Stimulated activated CD8-positive, alpha-beta memory T cell treated with anti-CD3 and anti-CD28 coated beads, Interleukin-4, amount 100 ng/mL, for 1 hour (primary cell): ENCODE measurements at places on chromosomes 7 and 10.

DNA sequence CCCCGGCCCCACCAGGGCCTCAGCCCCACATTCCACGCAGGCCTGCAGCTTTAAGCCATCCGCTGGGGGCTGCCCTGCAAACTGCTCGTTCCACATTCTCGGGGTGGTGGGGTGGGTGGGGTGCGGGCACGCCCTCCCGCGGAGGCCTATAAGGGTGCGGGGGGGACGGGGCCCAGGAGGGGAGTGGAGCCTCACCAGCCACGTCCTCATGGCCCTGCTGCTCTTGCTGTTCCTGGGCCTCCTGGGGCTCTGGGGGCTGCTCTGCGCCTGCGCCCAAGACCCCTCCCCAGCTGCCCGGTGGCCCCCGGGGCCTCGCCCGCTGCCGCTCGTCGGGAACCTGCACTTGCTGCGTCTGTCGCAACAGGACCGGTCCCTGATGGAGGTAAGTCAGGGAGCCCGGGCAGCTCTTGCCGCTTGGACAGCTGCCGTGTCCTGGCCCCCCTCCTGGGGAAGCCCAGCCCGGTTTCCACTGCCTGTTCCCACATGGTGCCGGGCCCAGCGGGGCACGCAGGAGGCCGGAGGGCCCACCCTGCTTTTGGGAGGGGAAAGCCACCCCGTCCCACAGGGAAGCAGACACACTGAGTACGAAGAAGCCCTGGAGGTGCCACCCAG is at the start of gene CYP2W1:
CYP2W1 (plus strand) TSS at position 178 of the 612 bp plus-strand sequence; CDS start at position 209, 31 bp downstream.
- DNase-seq = no peak

DNA sequence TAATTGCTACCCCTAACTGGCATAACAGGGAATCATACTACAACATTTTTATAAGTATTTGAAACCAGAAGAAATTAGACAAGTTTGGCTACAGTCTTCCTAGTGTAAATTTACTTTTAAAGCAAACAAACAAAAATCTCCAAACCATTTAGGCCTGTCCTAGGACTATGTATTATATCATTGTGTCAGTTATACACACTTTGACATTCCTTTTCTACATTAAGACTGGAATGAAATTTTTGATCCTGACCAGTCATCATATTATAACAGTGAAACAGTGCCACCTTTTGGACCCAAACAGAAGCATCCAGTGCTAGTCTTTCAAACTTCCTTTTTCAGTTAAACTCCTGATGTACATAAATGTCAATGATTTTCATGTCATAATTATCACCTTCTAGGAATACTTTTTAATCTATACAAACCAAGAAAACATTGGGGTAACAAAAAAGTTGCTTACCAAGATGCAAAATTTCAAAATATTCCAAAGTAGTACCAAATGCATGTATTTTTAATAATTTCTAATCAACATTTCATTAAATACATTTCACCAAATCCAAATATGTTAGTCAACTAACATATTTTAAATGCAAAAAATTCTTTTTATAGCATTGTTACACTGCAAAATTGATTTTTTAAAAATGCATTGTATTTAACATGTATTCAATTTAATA is 75.7 kb downstream of the IMMP2L start:
- DNase-seq = no peak

GRCh38 chr7:69982197-69982596 is 383.9 kb downstream of the AUTS2 start:
- no peak for DNase-seq

DNA sequence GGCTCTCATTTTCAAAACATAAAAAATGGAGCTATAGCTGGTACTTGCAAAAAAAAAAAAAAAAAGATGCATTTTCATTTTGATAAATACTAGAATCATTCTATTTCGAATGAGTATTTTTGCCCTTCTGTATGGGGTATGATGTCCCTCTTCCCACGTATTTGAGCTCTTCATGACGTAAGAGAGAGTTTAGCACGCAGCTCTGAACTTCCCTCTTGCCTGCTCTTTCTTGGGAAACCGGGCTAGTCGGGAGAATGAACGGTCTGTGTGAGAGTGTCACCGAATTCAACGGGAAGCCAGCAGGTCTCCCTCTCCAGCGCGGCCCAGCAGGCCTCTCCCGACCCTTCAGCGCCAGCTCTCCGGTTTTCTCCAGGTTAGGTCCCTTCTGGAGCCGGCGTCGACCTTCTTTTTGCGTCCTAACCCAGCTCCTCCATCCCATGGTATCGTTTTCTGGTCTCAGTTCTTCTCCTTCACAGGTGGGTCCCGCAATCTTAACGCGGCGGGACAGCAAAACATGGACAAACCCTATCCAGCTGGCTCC is 159.2 kb upstream of the PITRM1 start:
- DNase-seq = no peak

DNA sequence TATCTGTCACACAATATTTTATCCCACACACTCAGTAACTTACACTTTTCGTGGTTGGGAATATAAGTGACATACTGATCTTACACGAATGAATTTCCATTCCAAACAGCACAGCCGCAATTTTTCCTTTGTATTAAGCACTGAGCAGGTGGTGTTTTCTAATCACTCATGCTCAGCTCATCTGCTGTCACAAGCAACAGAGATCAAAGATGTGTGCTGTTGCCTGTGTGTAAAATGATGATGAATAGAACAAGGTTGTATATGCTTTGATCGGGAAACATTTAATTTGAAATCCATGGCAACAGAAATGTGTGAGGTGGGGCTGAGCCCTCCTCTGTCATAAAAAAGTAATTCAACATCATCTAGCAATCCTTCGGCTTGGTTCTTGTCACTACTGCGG is 927.7 kb upstream of the MBL2 start:
- no peak for DNase-seq

- no peak for DNase-seq
These were observed 16.2 kb downstream of the CSTF2T start for GRCh38 chr10:51683031-51683691.

GRCh38 chr10:22737587-22737986 is 23.2 kb upstream of the PIP4K2A start:
- DNase-seq = no peak
